ENCODE measurements at places on chromosomes 2 and 18.

DNA sequence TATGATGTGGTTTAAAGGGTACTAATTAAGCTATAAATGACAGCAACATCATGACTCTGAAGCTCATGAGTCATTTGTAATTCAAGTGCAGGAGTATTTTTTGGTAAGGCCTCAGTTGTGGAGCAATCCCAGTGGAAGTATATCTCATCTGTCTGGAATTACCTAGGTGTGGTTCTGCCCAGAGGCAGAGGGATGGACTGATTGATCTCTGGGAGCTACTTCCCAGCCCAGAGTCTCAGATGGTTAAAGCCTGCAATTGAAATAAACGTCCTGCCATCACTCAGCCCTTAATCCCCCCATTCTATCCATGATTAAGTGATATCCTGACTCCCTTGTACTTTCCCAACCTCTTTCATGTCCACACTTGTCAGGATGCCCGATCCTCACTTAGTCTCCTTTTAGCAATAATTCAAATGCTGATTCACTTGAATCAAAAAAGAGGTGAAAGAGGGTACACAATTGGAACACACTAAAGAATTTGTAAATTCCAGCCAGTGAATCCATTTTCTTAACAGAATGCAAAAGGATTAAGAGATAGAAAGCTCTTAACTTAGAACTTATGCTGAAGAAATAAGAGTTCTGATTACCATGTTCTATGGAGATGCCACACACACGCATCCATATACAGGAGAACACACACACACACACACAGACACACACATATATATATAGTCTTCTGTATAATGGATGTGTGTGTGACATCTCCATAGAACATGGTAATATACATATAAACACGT, 664.4 kb downstream of the NYAP2 start:
- no peak for DNase-seq

DNA sequence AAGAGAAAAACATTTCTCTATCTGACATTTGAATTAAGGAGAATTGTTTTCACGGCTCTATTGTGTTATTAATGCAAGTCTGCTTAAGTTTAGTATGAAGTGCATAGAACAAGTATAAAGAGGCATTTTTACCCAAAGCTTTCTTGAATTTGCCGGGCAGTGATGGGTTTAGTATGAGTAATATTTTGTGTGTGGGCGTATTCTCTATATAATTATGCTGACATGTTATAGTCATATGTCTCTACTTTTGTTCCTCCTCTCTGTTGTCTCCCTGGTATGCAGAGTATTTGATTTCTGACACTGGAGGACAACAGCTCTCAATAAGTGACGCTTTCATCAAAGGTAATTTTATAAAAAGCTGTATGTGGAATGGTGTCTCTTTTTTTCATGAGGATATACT, 45.9 kb downstream of the PIKFYVE start:
- no peak for DNase-seq

GRCh38 chr2:133942398-133942797, 311.5 kb upstream of the MGAT5 start:
- no peak for DNase-seq

DNA sequence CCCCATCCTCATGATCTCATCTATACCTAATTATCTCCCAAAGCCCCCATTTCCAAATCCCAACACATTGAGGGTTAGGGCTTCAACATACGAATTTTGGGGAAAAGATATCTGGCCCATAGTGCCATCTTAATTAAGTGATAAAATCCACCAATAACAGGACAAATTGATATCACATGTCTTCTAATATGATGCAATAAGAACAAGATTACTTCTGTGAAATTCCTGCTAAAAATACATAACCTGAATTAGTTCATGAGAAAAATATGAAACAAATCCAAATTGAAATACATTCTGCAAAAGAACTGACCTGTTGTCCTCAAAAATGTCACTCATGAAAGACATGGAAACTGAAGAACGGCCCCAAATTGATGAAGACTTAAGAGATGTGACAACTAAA, 28.8 kb downstream of the FOXI3 start:
- no peak for DNase-seq

DNA sequence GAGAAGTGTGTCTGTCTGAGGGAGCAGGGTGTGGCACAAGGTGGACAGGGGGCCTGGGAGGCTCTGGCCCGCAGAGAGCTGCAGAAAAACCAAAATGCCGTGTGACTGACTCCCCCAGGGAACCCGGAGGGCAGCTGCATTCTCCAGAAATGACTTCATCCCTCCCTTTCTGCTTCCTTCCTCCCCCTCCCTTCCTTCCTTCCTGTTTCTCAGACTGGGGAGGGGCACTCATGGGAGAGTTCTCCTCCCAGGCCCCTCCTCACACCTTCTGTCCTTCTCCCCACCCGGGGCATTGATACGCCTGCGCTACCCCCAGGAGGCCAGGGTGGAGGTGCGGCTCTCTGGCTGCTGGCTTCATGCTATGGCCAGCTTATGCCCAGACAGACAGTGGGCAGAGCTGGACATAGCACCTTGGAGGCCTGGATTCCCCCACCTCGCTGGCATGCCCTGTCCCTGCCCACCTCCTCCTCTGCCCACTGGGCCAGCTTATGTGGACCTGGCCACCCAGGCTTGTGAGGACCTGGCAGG, 8.2 kb upstream of the GPR17 start:
- DNase-seq: peak; percentile 45

DNA sequence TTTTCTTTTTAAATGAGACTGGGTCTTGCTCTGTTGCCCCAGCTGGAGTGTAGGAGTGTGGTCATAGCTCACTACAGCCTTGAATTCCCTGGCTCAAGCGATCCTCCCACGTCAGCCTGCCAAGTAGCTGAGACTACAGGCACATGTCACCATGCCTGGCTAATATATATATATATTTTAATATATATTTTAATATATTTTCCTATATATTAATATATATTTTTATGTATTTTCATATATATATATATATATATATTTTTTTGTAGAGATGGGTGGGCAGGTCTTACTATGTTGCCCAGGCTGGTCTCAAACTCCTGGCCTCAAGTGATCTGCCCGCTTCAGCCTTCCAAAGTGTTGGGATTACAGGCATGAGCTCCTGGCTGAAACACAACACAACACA, 144.5 kb upstream of the GATA6 start:
- DNase-seq: no peak

GRCh38 chr18:40935423-40935822, 1019.6 kb upstream of the PIK3C3 start:
- DNase-seq: peak; percentile 20

DNA sequence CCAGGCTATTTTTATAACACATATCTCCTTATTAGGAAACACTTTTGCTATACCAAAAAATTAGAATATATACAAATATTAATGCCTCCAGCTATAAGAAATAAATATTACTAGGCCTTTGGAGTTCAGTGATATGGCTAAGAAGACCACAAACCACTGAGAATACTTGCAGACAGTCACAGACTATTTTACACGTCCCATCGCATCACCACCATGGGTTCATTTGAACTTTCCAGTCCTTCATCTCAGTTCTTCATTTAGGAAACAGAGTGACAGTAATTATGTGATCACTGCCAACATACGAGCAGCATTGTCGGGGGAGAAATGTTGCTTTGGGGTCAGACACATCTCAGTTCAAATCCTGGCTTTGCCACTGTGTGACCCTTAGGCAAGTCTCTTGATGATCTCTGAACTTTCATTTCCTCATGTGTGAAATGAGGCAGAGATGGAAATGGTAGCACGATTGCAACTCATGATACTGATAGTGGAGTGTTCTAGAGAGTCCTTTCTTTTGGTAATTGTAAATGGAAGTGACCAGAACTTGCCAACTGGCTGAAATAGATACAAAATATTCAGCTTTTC, 138.9 kb upstream of the NRP2 start:
- no peak for DNase-seq

DNA sequence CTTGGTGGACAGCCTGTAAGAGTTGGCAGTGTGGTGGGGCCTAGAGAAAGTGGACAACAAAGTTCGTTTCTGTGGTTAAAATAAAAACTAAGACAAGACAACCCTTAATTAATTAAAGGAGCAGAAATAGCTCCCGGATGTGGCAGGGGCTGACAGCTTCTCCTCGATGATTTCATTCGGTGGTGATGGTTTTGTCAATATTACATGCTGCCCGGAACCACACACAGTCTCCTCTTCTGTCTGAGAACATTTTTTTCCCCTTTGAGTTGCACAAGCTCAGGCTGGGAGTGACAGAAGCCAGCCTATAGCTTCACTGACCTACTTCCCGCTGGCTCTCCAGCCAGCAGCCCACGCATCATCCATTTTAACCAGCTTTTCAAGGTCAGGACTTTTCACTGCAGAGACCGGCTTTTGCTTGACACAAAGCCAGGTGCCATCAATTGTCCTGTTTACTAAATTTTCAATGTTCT, 378.8 kb downstream of the SLC4A3 start:
- no peak for DNase-seq

DNA sequence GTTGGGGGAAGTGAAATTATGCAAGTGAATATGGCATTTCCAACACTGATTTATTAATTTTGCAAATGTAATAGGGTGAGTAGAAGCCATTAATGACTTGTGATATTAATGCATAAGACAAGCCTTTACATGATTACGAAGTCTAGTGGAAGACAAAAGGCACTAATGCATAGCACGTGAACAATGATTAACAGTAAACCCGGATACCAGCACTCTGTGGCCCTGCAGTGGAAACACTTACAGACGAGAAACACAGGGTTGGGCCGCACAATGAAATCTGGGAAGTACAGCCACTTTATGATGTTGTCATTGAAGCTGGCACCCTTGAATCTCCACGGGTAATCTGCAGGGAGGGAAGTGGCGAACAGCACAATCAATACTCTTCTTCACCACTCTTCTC, 233.4 kb downstream of the NAPG start:
- DNase-seq: no peak

- DNase-seq: no peak
Observed at GRCh38 chr2:196590286-196590685, 49.2 kb upstream of the CCDC150 start.
